Kidney (tissue), 22 donors: ENCODE measurements at places on chromosomes 11 and 22. TPM values are rescaled to one million over a fixed set of nuclear protein-coding genes. Genes with fewer than 3 reads are reported as not detected.

DNA sequence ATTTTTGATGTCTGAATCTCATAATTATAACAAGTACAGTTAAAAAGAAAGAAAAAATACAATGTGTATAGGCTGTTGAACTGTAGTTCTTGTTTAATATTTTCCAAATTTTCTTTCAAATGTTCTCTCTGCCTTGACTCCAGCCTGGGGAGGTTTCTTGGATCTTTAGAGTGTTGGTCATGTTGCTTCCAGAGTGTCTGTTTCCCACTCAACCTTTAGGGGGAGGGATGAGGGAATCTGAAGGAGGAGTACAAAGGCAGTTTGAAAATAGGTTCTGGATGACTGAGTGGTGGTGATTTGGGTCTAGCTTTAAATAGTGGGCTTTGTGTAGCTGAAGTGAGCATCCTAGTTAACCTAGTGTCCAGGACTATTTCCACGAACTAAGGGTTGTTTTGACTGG lies 2.0 kb downstream of the CTNND1 start:
- DNase-seq = peak; percentile 94

- no peak for DNase-seq
These were observed 3.1 kb downstream of the FOSL1 start for GRCh38 chr11:65897020-65897471.

GRCh38 chr11:37442576-37442975 lies 844.5 kb upstream of the RAG2 start:
- DNase-seq = no peak

DNA sequence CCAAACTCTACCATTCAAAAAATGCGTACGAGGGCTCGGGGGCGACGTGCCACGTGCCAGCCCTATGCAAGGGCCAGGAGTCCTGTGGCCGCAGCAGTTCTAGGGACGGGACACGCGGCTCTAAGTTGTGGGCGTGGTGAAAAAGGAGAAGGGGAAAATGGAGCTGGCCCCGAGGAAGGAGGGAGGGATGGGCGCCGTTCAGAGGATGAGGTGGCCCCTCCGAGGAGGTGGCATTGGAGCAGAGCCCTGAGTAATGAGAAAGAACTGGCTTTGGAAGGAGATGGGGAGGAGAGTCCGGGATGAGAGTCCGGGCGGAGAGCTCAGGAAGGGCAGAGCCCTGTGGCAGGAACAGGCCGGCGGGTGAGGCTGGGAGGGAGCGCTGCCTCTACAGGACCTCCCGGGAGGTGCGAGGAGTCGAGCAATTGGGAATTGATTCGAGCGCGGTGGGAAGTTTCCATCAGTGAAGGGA lies 21.0 kb downstream of the OTUB1 start:
- peak; percentile 59 for DNase-seq

SYT13 gene
- total RNA-seq = 6.8 TPM
